ENCODE measurements at places on chromosomes 4 and X. TPM values are rescaled to one million over a fixed set of nuclear protein-coding genes. Genes with fewer than 3 reads are reported as not detected.
A peak's percentile ranks its signal among the peaks of the same experiment; 100 is the strongest.

GRCh38 chr4:158996669-158997074 is 106.2 kb upstream of the RAPGEF2 start:
- H3K4me1 ChIP-seq, result no peaks in the 10 kb centered on the region
- H3K4me3 ChIP-seq, result no peak overlapping the region
- H3K36me3 ChIP-seq, result no peaks in the 10 kb centered on the region
- DNase-seq, result no peak

Gene ZNF711
- total RNA-seq, result 8.0 TPM

Gene XG
- total RNA-seq, result not detected

- H3K36me3 ChIP-seq, result no peaks in the 10 kb centered on the region
- DNase-seq, result no peak
- H3K4me3 ChIP-seq, result no peak overlapping the region
- no peaks in the 10 kb centered on the region for H3K4me1 ChIP-seq
Observed at GRCh38 chr4:41579526-41579925, 41.6 kb downstream of the LIMCH1 start.

DNA sequence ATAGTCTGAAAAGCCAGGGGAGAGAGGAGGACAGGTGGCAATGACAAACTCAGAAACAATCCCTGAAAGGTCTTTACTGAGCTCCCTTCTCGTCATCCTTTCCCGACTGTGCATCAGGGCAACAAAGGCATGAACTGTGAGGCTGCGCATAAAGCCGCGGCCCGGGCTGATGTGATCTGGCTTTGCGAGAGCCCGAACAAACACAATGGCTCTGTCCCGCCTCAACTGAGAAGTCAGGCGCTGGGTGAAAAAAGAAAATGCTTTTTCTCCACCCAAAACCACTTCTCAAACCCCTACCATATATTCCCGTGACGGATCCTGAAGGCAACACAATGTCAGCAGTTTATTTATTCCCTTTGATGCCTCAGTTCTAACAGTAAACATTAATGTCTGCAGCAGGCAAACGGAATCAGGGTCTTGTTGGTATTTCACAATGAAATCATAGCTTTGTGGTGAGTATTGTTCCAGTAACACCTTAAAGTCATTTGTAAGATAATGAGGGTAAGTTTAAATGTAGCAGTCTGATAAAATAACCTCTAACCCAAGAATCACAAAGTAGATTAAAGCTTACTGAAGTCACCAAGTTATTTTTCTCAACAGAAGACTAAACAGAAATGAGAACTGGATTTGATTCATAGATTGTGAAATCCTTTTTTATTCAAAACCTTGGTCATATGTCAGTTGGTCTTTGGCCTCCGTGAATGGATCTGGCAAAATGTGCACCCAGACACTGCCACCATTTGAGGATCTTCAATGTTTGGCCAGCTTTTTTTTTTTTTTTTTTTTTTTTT is 67.4 kb downstream of the APBB2 start:
- no peaks in the 10 kb centered on the region for H3K27me3 ChIP-seq
- H3K27ac ChIP-seq, result no peak overlapping the region
- no peaks in the 10 kb centered on the region for H3K36me3 ChIP-seq

DNA sequence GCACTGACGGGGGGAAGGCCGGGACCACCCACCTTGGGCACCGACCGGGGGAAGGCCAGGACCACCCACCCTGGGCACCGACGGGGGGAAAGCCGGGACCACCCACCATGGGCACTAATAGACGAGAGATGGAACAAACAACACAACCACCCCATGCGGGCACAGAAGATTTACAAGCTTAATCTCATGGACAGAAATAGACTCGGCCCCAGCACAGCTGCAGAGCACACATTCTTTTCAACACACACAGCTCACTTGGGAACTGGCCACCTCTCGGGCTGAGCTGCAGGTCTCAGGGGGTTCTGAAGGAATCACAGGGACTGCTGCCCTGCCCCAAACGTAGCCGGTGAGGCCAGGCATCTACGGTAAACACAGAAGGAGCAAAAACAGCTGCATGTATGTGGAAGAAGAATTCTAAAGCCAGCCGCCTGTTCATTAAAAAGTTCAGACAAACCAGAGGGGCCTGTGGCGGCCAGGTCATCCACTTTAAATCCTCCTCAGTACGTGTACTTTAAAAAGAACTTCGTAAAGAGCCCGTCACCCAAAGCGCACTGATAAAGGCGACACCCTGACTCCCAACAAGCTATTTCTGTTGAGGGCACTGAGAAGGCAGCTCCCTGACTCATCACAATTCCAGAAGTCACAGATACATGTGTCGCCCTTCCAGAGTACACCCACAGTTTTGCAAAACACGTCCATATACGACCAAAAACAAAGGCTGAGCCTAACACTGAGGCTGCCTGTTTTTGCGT is 17.7 kb downstream of the PPP2R3B start:
- H3K4me3 ChIP-seq, result no peak overlapping the region
- H3K27ac ChIP-seq, result no peak overlapping the region
- peaks cover 19% of the 10 kb centered on the region for H3K27me3 ChIP-seq
- H3K36me3 ChIP-seq, result peaks cover 7% of the 10 kb centered on the region

GRCh38 chrX:113522814-113523213 is 682.2 kb upstream of the AMOT start:
- no peak overlapping the region for H3K27ac ChIP-seq
- H3K27me3 ChIP-seq, result no peaks in the 10 kb centered on the region
- no peaks in the 10 kb centered on the region for H3K4me1 ChIP-seq
- no peak overlapping the region for H3K4me3 ChIP-seq

Gene HOPX
- total RNA-seq, result not detected

GRCh38 chr4:7165874-7166201 is 26.5 kb upstream of the SORCS2 start:
- DNase-seq, result no peak
- no peaks in the 10 kb centered on the region for H3K4me1 ChIP-seq
- peaks cover 79% of the 10 kb centered on the region for H3K27me3 ChIP-seq
- H3K27ac ChIP-seq, result no peak overlapping the region

Gene STARD8
- total RNA-seq, result 0.47 TPM

DNA sequence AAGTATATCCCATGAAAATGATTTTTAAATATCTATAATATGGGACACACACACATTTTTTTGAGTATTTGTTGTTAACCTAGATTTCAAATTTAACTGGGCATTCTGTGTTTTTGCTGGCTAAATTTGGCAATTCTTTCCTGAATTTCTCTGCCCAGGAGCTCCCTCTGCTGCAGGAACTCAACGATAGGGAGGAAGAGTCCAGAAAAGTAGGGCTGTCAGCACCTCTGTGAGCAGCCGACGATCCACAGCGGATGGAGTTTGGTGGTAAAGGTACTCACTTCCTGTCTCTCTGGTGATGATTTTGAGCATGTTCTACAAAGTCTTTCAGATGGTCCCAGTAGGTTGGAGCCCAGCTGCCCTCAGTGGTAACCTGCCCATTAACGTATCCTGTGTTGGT is 23.1 kb upstream of the TMEM184C start:
- H3K27ac ChIP-seq, result no peak overlapping the region
- H3K27me3 ChIP-seq, result no peaks in the 10 kb centered on the region
- peaks cover 22% of the 10 kb centered on the region for H3K4me1 ChIP-seq
- H3K36me3 ChIP-seq, result no peaks in the 10 kb centered on the region
- DNase-seq, result no peak
- no peak overlapping the region for H3K4me3 ChIP-seq

DNA sequence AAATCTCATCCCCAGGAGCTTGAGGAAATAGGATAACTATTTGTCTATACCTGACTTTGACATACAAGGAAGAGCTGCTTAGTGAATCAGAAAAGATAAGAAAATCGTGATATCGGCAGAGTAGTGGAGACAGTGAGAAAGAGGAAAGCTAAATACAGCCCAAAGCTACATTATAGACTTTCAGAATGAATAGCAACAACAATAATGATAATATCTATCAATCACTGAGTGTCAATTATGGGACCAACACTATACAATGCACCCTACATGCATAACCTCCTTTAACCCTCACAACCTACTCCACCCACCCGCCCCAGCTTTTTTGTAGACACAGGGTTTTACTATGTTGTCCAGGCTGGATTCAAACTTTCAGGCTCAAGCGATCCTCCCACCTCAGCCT is 205.1 kb downstream of the PPP3CA start:
- no peak overlapping the region for H3K27ac ChIP-seq
- no peaks in the 10 kb centered on the region for H3K36me3 ChIP-seq
- peaks cover 26% of the 10 kb centered on the region for H3K4me1 ChIP-seq
- no peak for DNase-seq
- H3K4me3 ChIP-seq, result no peak overlapping the region

DNA sequence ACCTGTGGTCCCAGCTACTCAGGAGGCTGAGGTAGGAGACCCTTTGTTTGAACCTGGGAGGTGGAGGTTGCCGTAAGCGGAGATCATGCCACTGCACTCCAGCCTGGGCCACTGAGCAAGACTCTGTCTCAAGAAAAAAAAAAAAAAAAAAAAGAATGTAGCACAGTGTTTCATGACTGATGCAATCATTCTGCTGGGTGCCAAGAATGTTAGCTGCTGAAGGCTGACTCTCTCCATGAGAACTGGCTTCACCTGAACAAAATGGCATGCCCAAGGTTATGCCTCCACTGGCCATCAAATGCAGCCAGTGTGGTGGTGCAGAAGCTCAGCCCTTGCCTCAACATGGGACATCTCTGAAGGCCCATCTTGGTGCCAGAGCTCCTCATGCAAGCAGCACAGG is 412.1 kb downstream of the ADAM29 start:
- H3K36me3 ChIP-seq, result no peaks in the 10 kb centered on the region
- H3K27ac ChIP-seq, result no peak overlapping the region
- no peak for DNase-seq
- H3K4me1 ChIP-seq, result no peaks in the 10 kb centered on the region
- no peak overlapping the region for H3K4me3 ChIP-seq

- no peaks in the 10 kb centered on the region for H3K36me3 ChIP-seq
- H3K4me3 ChIP-seq, result no peak overlapping the region
- H3K27me3 ChIP-seq, result no peaks in the 10 kb centered on the region
- H3K4me1 ChIP-seq, result no peaks in the 10 kb centered on the region
Observed at GRCh38 chr4:173666-174314, 49.5 kb downstream of the ZNF718 start.

DNA sequence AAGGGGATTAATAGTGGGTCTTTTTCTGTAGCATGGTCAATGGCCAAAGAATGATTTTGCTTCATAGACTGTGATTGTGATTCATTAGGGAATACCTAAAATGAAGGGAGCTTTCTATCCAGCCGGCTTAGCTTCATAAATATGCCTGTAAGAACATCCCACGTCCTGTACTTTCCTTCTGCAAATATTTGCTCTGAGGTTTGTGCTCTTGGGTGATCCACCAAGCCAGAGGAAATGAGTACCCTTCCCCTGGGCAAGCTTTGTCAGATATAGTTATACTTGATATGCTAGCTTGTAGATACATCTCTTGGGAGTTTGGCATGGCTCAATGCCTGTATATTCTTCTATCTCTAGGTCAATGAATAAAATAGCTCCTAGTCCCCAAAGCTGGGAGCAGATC is 28.2 kb upstream of the SPARCL1 start:
- DNase-seq, result no peak
- H3K27me3 ChIP-seq, result no peaks in the 10 kb centered on the region
- H3K4me1 ChIP-seq, result no peaks in the 10 kb centered on the region
- H3K4me3 ChIP-seq, result no peak overlapping the region

Gene S100G
- not detected for total RNA-seq

- H3K27me3 ChIP-seq, result no peaks in the 10 kb centered on the region
- H3K27ac ChIP-seq, result no peak overlapping the region
- no peaks in the 10 kb centered on the region for H3K4me1 ChIP-seq
- no peak for DNase-seq
- H3K4me3 ChIP-seq, result no peak overlapping the region
Observed at GRCh38 chrX:31070057-31070468, 1.8 kb downstream of the FTHL17 start.

Gene MCUB
- total RNA-seq, result 11.8 TPM

DNA sequence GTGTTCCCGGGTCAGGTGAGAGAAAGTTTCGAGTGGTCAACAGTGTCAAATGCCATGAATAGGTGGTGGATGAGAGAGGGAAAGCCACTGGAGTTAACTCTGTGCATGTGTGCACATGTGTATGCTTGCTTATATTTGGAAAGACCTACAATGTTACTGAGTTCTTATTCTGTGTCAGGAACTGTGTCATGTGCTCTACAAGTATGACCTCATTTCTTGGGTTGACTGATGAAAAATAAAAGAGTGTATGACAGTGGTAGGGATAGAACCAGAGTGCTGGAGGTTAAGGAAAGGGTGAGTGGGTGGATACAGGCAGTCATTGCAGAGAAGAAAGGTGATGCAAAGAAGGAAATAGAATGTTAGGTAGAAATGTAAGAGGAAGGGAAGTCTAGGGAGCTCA is 22.1 kb upstream of the DGKK start:
- H3K27me3 ChIP-seq, result peaks cover 26% of the 10 kb centered on the region
- H3K4me1 ChIP-seq, result no peaks in the 10 kb centered on the region
- H3K27ac ChIP-seq, result no peak overlapping the region
- no peak overlapping the region for H3K4me3 ChIP-seq

DNA sequence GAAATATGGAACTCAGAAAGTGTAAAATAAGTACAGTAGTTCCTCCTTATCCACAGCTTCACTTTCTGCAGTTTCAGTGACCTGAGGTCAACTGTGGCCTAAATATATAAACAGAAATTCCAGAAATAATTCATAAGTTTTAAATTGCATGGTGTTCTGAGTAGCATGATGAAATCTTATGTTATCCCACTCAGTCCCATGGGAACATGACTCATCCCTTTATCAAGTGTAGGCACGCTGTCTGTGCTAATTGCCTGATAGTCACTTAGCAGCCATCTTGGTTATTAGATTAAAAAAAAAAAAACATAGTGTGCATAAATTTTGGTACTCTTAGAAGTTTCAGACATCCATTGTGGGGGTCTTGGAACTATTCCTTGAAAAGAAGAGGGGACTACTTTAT is 983.4 kb upstream of the ADGRL3 start:
- H3K4me1 ChIP-seq, result no peaks in the 10 kb centered on the region
- H3K36me3 ChIP-seq, result no peaks in the 10 kb centered on the region
- no peak for DNase-seq
- H3K4me3 ChIP-seq, result no peak overlapping the region
- no peaks in the 10 kb centered on the region for H3K27me3 ChIP-seq

DNA sequence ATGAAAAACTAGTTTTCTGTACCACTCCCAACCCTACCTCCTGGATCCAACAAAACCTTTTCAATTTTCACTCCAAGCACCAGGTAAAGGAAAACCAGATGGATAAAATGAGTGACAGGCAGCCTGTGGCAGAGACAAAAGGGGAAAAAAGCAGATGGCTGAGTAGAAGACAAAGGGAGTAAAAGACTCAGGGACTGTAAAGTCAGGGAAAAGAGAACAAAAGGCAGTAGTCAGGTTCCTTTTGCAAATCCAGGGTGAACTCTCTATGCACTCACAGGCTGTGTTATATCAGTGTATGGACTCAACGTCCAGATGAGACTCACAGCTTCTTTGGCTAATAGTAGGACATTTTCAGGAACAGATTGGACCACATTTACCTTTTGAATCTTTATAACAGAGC is 54.2 kb downstream of the QRFPR start:
- no peaks in the 10 kb centered on the region for H3K4me1 ChIP-seq
- no peak overlapping the region for H3K4me3 ChIP-seq
- no peaks in the 10 kb centered on the region for H3K27me3 ChIP-seq
- H3K36me3 ChIP-seq, result no peaks in the 10 kb centered on the region

- H3K27me3 ChIP-seq, result peaks cover 15% of the 10 kb centered on the region
- DNase-seq, result peak; percentile 26
- no peak overlapping the region for H3K4me3 ChIP-seq
Observed at GRCh38 chr4:155383541-155383940, 6.8 kb upstream of the MAP9 start.

Gene SPANXD
- not detected for total RNA-seq

- no peak overlapping the region for H3K4me3 ChIP-seq
- no peak for DNase-seq
- H3K4me1 ChIP-seq, result peaks cover 7% of the 10 kb centered on the region
- no peaks in the 10 kb centered on the region for H3K27me3 ChIP-seq
Observed at GRCh38 chr4:176563591-176563990, 229.1 kb downstream of the VEGFC start.

Gene YY2
- total RNA-seq, result 4.7 TPM

- H3K36me3 ChIP-seq, result no peaks in the 10 kb centered on the region
- H3K27me3 ChIP-seq, result no peaks in the 10 kb centered on the region
- no peak overlapping the region for H3K4me3 ChIP-seq
- H3K27ac ChIP-seq, result no peak overlapping the region
Observed at GRCh38 chr4:5379895-5380294, 328.5 kb downstream of the EVC2 start.

Gene MAGED4
- 5.7 TPM for total RNA-seq
